T-helper 17 cell (primary cell): ENCODE measurements at places on chromosomes 16 and 17. TPM values are rescaled to one million over a fixed set of nuclear protein-coding genes. Genes with fewer than 3 reads are reported as not detected.

DNA sequence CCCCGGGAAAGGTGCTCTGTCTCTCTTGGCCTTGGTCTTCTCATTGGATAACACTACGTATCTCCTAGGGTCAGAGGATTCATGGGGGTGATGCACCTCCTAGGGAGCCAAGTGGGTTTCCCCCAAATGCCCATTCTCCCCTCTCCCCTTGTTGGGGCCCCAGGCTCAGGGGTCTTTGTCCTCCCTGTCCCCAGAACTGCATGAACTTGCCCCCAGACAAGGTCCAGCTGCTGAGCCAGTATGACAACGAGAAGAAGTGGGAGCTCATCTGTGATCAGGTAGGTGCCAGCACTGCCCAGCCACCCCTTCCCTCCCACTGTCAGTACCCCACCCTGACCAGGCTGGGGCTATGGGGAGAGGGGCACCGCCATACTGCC lies 8.7 kb downstream of the FMNL1 start:
- peak overlapping the region; percentile 100 for H3K27ac ChIP-seq
- peaks cover 73% of the 10 kb centered on the region for H3K4me1 ChIP-seq
- DNase-seq, result no peak
- H3K4me3 ChIP-seq, result peak overlapping the region; percentile 98
- no peaks in the 10 kb centered on the region for H3K36me3 ChIP-seq
- H3K27me3 ChIP-seq, result no peaks in the 10 kb centered on the region

DNA sequence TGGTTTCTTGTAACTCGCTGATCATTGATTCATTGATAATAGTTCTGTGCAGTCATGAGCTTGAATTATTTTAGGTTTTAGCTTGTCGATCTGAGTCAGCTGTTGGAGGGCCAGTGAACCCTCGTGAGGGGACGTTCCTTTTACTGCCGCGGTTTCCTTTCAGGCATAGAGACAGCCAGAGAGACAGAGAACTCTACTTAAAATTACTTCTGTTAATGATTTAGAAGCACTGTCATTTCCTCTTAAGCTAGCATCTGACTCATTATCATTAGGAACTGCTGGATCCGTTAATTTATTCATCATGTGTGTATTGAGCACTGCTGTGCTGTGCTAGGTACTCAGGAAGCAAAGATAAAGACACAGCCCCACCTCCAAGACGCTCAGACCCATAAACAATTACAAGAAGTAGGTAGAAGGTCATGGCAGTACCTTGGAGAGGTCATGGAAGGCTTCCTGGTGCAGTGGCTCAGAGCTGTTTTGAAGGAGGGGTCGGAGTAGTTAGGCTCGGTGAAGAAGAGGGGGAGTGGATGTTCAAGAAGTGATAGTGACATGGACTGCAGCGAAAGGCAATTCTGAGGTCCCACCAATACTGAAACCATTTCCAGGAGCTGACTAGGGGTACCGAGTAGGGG lies 3.3 kb downstream of the PGS1 start:
- no peaks in the 10 kb centered on the region for H3K36me3 ChIP-seq
- H3K27me3 ChIP-seq, result no peaks in the 10 kb centered on the region
- H3K27ac ChIP-seq, result peak overlapping the region; percentile 97
- H3K4me1 ChIP-seq, result peaks cover 63% of the 10 kb centered on the region

DNA sequence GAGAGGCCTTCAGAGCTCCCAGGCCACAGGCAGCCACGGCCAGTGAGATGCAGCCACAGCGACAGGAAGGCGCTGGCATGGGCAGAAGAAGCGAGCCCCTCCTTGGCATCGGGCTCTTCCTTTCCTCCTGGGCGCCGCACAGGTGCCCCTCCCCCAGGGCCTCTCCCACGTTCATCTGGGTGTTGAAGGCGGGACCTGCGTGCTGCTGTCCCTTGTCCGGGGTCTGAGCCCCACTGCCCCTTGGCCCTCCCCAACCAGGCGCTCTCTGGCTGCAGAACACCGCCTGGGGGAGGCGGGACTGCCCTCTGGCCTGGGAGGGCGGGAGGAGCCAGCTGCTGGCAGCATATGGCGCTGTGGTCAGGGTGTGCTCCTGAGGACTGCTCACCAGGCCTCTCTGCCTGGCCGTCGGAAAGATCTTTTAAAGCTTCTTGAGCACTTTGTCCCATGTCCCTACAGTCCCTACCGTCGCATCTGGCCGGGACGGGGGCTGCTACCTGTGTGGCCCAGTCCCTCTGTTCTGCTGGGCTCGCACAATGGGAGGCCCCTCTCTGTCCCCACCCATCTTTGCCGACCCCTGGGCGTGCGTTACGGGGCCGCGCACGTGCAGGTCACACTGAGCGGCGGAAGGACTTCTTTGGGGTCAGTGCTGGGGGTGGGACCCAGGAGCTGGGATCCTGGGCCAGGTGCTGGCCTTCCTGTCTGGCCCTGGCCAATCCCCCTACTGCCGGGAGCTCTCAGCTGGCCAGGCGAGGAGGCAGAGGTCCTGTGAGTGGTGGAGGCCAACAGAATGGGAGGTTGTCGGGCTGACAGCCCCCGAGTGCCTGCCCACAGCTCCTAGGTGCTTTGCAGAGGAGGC lies 1.7 kb downstream of the SLC25A10 start:
- no peaks in the 10 kb centered on the region for H3K27me3 ChIP-seq
- H3K27ac ChIP-seq, result no peak overlapping the region
- no peak overlapping the region for H3K4me3 ChIP-seq
- H3K4me1 ChIP-seq, result peaks cover 8% of the 10 kb centered on the region

- no peak for DNase-seq
- H3K4me1 ChIP-seq, result peaks cover 6% of the 10 kb centered on the region
These were observed 37.9 kb upstream of the NDRG4 start for GRCh38 chr16:58462089-58462488.

- H3K36me3 ChIP-seq, result no peaks in the 10 kb centered on the region
- H3K4me3 ChIP-seq, result no peak overlapping the region
- H3K27me3 ChIP-seq, result no peaks in the 10 kb centered on the region
- peaks cover 2% of the 10 kb centered on the region for H3K4me1 ChIP-seq
- H3K27ac ChIP-seq, result peak overlapping the region; percentile 21
These were observed 14.1 kb upstream of the CCDC154 start for GRCh38 chr16:1458336-1458976.

WNT3 gene
- not detected for total RNA-seq

CCDC40 gene
- 4.5 TPM for total RNA-seq

GRCh38 chr17:2138318-2138717 lies 83.4 kb downstream of the HIC1 start:
- peaks cover 17% of the 10 kb centered on the region for H3K4me1 ChIP-seq
- H3K4me3 ChIP-seq, result no peak overlapping the region
- no peaks in the 10 kb centered on the region for H3K27me3 ChIP-seq
- peaks cover 2% of the 10 kb centered on the region for H3K36me3 ChIP-seq
- H3K27ac ChIP-seq, result peak overlapping the region; percentile 67
- DNase-seq, result no peak

GRCh38 chr16:46756772-46757171 lies 8.6 kb upstream of the MYLK3 start:
- peaks cover 3% of the 10 kb centered on the region for H3K36me3 ChIP-seq
- DNase-seq, result no peak
- no peaks in the 10 kb centered on the region for H3K4me1 ChIP-seq
- no peak overlapping the region for H3K4me3 ChIP-seq
- peaks cover 25% of the 10 kb centered on the region for H3K27me3 ChIP-seq
- H3K27ac ChIP-seq, result no peak overlapping the region

- peaks cover 34% of the 10 kb centered on the region for H3K4me1 ChIP-seq
- H3K27ac ChIP-seq, result peak overlapping the region; percentile 92
- H3K36me3 ChIP-seq, result peaks cover 14% of the 10 kb centered on the region
- H3K27me3 ChIP-seq, result no peaks in the 10 kb centered on the region
- no peak for DNase-seq
These were observed 15.7 kb downstream of the SLC16A3 start for GRCh38 chr17:82244413-82245133.

ADCY9 gene
- 12.6 TPM for total RNA-seq

- H3K36me3 ChIP-seq, result peaks cover 2% of the 10 kb centered on the region
- no peak for DNase-seq
- no peak overlapping the region for H3K27ac ChIP-seq
- no peak overlapping the region for H3K4me3 ChIP-seq
- peaks cover 36% of the 10 kb centered on the region for H3K27me3 ChIP-seq
- H3K4me1 ChIP-seq, result peaks cover 2% of the 10 kb centered on the region
These were observed 158.1 kb upstream of the CIBAR2 start for GRCh38 chr16:85270374-85270773.
